HepG2 (cell line): ENCODE measurements at places on chromosomes 2 and 18. TPM values are rescaled to one million over a fixed set of nuclear protein-coding genes. Genes with fewer than 3 reads are reported as not detected.

Gene ING5
- total RNA-seq: 56.7 and 61.9 TPM in 2 replicates

GRCh38 chr2:189818249-189819038 lies 34.2 kb downstream of the PMS1 start:
- DNase-seq: no peak

DNA sequence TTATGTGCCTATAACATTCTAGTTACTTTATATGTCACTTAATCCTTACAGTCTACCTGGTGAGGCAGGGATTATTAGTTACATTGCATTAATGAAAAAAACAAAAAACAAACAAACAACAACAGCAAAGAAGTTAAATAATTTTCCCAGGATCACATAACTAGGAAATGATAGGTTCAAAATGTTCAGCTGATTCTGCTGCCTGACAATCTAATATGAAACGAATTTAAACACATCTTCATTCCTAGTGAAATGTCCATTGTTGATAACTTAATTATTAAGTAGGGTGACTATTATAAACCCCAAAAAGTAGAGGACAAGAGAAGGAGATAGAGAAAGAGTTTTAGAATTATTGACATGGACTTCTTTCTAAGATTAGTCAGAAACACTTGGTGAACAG lies 22.6 kb downstream of the HOXD1 start:
- no peak for DNase-seq

Gene IL36B
- total RNA-seq: not detected in 2 replicates

DNA sequence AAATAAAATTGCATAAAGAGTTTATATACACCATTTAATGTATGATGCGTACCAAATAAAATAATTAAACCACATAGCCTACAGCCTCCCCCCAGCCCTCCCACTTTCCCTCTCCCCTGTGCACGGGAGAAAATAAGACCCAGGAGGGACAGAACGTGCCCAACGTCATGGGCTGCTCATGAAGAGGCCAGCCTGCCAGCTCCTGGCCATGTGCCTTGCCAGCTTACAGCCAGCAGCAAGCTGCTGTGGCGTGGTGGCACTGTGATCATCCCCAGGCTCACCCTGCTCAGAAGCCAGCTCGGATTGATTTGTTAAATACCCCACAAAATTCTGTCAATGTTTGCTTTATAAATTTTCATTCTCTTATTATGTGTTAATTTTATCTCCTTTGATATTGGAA lies 7.6 kb downstream of the GPR148 start:
- no peak for DNase-seq

DNA sequence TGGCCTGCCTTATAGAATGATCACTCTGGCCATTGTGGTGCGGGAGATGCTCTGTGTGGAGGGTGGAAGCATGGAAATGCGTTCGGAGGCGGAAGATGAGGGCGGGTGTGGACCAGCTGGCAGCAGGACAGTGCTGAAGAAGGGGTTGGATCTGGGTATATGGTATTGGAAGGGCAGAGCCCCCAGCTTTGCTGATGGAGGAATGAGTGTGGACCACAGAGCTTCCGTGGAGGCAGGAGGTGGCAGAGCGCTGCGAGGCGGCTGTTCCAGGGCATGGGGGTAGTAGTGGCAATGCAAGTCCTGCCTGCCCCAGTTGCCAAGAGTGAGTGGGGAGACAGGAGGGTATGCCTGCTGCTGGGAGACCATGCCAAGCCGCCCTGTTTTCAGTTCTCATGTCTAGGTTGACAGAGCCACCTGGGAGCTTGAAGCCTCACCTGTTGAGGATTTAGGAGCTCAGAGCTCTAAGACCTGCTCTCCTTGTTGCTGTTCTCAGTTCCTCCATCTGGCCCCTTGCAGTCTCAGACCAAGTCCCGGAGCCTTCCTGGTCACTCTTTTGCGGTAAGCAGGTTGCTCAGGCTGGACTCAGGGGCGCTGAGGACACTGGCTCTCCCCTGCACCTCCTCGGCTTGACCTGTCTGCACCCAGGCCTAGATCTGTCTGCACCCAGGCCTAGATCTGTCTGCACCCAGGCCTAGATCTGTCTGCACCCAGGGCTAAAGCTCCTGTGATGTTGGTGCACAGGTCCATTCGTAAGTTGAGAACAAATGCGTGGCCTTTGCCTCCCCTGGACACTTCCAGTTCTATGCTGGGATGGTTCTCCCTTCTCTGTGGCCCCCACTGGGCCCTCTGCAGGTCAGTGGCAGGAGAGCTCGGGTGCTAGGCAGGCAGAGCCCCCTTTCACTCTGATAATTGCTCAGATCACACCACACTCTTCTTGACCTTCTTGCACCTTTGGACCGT lies 290.5 kb upstream of the HS6ST1 start:
- DNase-seq: no peak

GRCh38 chr2:5454051-5454390 lies 238.2 kb upstream of the SOX11 start:
- no peak for DNase-seq
